ENCODE measurements at places on chromosomes 6 and 20.

- DNase-seq, result no peak
Measured at GRCh38 chr6:45741437-45742171, 274.1 kb downstream of the CLIC5 start.

- DNase-seq, result no peak
Measured at GRCh38 chr6:135941275-135942025, 89.9 kb downstream of the PDE7B start.

DNA sequence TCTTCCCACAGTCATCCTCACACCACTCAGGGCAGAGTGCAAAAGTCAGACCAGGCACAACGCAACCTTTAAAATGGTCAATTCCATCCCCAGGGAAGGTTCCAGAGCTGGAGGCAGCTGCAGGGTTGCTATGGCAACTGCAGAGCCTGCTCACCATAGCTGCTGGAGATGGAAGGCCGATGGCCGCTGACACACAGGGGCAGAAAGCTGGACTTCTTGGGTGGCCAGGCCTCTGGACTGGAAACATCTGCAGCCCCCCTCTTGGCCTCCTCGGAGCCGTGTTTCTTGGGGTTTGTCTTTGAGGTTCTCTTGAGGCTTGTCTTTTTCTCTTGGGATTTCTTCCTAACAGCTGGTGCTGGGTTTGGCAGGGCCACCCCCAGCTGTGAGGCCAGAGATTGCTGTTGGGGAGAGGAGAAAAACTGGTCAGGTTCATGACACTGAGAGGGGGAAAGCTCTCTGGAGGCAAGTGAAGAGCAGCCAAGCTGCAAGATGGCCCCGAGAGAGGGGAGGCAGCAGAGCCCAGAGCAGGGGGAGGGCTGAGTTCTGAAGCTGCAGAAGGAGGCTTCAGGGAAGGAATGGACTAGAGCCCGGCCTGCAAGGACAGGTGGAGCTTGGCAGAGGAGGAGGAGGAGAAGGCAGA, 10.2 kb downstream of the BNIP5 start:
- no peak for DNase-seq

DNA sequence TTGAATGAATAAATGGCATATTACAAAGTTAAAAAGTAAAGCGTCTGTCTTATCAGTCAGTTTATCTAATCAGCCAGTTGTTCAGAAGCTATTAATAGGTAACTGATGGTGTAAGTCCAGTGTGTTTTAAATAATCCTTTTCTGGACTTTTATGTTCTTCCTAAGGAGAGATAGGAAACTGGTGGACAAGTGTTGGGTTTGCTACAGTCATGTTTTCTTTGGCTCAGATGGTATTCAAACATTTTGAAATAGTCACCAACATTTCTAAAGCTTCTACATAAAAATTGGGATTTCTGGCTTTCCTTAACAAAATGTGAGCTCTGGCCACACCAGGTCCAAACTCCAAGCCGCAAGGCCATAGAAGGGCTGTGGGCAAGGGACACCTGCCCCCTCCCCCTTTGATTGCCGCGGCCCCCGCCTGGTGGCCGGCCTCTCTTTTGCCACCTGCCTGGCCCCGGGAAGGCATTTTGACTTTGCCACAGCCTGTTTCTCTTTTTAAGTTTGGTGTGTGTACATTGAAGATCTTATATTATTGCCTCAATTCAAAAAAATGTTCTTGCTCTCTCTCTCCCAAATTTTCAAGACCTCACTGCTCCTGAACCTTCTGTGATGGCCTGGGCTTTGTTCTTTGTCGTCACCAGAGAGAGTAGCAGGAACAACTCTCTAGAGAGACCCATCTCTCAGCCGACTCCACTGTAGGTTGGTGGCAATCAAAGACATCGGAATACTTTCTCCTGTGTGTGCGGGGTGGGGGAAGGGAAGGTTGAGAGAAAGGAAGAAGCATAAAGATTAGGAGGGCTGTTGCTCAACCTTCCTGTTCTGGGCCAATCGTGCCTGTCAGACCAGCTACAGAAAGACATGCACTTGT, 84.0 kb upstream of the ZNF217 start:
- no peak for DNase-seq

- no peak for DNase-seq
Measured at GRCh38 chr6:125866433-125866832, 75.7 kb downstream of the NCOA7 start.

GRCh38 chr6:3333263-3333662, 74.5 kb downstream of the PSMG4 start:
- DNase-seq, result no peak

- no peak for DNase-seq
Measured at GRCh38 chr6:121925024-121925423, 474.4 kb upstream of the HSF2 start.

DNA sequence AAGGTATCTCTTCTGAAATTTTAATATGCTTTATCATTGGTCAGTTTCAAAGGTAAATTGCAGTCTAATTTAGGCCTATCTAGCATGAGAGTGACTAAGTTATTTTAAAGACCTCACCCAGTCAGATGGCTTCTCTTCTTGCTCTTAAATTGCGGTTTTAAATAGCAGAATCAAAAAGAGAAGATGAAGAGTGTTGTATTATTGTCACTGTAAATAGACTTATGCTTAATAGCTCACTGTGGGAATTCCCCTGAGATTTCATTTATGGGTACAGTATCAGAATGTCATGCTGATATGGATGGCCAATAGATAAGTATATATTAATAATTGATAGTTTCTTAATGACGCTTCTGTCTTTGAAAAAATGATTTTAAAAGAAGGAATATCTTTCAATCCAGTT, 35.7 kb downstream of the AIG1 start:
- no peak for DNase-seq

- no peak for DNase-seq
Measured at GRCh38 chr6:87078983-87079616, 15.8 kb downstream of the CGA start.

GRCh38 chr6:39104528-39104927, 10.5 kb downstream of the SAYSD1 start:
- DNase-seq, result no peak

DNA sequence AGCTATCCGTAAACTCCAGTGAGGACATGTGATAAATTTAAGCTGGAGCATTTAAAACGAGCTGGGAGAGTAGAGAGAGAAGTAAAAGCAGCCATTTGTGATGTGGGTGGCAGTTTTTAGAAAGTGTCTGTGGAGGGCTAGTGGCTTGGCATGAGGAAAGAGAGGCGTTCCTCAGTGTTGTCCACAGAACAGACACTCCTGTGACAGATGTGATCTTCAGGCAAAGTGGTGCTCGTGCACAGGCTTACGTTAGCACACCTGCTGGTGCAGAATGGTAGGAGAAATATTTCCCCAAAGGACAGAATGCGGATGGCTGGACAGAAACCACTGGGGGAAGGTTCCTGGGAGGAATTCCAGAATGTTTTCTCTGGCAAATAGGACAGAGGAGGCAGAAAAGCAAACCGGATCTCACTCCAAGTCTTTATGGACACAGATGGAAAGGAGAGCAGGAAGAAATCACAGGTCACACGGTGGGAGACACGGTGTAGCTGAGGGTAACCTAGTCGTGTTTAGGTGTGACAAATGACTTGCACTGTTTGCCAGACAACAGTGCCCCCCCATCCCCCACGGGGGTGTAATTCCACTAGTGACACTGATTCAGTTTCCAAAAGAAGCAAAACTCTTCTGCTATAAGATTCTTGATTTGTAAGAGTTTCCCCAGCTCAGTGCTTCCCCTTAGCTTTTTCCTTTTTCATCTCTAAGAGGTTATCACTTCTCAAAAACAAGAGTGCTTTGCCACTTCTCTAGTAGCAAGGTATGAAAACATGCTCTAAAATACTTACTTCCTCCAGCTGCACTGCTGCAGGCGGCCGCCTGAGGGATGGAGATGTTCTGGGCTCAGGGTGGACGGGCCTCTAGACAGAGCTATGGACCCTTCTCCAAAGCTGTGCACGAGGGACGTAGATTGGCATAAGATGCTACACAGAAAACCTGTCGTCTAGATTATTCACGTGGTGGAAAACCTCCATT, 293.2 kb downstream of the QKI start:
- no peak for DNase-seq

GRCh38 chr6:68653074-68653705, 18.1 kb downstream of the ADGRB3 start:
- DNase-seq, result no peak

GRCh38 chr6:104623052-104623690, 236.5 kb downstream of the HACE1 start:
- DNase-seq, result no peak
